Activated CD4-positive, alpha-beta T cell treated with anti-CD3 and anti-CD28 coated beads, Interleukin-10, Interleukin-2, amounts not matched to agents 100 ng/mL and 50 ng/mL, durations not matched to agents 16 hours and 8 hours (primary cell): ENCODE measurements at places on chromosomes 4 and X.

GRCh38 chr4:8834681-8835220 lies 36.9 kb downstream of the HMX1 start:
- DNase-seq = no peak

DNA sequence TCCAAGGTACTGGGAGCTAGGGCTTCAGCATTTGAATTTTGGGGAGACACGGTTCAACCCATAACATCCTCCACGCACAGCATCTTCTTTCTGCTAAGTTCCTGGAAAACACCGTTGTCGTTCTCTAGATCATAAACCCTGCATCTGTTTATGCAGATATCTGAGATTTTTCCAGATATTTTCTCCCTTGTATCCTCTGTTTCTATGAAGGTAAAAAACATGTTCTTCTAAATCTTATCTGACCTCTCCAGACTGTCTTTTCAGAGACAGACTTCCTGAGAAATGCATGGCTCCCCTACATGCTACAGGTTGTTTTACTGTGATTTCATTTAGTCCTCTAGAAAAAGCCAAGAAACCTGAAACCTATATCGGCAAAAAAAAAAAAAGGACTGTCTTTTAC lies 152.3 kb upstream of the KLF3 start:
- no peak for DNase-seq

DNA sequence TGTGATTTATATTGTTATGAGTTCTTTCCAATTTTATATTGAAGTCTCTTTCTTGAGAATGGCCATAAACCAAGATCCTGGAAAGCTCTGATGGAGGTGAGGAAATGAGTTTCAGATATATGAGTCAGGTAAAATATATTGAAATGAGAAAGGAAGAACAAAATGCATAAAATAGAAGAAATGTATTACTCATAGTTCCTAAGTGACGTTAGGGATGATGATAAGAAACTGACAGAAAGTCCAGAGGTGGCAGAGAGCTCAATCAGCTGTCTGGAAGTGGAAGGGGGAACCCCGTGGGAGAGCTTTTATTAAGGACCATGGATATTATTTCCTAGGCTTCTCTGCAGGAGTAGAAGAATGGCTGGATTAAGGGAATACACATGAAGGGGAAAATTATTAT lies 24.6 kb downstream of the UGT2B7 start:
- no peak for DNase-seq

- no peak for DNase-seq
Observed at GRCh38 chr4:56289934-56290333, 97.4 kb downstream of the AASDH start.

GRCh38 chrX:67614423-67614822 lies 70.6 kb downstream of the AR start:
- DNase-seq = no peak

- no peak for DNase-seq
Observed at GRCh38 chrX:17525762-17526555, 151.0 kb downstream of the NHS start.

DNA sequence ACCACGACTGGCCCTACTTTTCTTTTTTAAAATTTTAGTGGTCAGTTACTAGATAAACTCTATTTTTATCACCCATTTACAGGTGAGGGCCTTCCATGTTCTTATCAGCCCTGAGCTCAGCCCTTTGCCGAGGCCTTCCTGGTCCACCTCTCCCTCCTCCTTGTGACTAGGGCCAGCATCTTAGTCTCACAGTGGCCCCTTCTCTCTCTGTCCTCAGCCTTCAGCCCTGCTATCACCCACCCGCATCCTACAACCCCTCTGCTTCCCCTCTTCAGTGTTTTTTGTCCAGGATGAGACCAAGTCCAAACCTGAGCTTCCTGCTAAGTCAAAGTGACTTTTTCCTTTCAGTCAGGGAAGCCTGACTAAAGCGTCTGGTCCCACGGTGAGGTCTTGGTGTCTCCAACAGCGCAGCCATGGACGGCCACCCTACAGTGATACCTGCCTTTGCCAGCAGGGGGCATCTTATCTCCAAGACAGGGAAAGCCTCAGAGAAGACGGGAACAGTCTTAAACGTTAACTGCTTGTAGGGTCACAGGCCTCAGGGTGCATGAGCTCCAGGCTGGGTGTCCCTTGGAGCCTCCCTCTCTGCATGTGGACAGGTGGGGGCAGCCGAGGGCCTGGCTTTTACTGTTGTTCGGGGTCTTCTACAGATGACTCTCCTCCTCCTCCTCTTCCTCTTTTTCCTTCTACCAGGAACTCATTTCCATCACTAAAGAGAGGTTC lies 11.7 kb upstream of the GAGE10 start:
- peak; percentile 77 for DNase-seq

DNA sequence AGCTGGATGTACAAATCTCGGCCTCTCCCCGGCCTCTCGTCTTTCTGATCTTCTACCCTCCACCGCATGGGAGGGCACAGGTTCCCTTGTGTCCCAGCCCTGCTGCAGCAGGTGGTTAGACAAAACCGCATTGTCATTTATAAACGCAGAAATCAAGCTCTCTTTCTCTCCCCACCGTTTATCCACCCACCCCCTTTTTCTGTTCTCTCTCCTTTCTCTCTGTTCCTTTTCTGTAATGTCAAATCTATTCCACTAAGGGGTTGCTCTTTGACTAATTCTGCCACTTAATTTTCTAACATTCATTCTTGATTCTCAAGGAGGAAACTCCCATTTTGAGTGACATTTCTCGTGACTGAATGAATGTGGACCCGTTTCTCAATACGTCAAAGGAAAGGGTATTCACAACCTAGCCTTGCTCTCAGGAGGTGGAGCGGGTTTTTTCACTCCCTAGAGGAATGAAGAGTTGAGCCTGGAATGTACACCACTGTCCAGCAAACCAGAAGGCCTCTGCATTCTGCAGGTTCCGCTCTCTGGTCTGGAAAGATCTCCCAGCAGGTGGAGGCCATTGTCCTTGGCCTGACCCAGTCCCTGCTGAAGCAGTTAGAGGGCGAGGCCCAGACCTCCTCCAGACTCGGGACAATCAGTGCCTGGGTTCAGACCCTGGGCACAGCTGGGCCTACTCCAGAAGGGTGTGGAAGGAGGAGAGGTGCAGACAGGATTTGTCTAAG lies 70.9 kb upstream of the ENPP6 start:
- peak; percentile 90 for DNase-seq

GRCh38 chr4:152436384-152436783 lies 99.5 kb downstream of the FBXW7 start:
- no peak for DNase-seq
